ENCODE measurements at places on chromosomes 6 and 20. TPM values are rescaled to one million over a fixed set of nuclear protein-coding genes. Genes with fewer than 3 reads are reported as not detected.

Gene CHRNA4
- not detected for total RNA-seq

Gene AK9
- 6.4 TPM for total RNA-seq

Gene SH3BGRL2
- total RNA-seq: 6.7 TPM

Gene NEDD9
- 0.33 TPM for total RNA-seq

Gene RAB32
- 161 TPM for total RNA-seq

Gene QKI
- 114 TPM for total RNA-seq

Gene ENPP1
- 31.9 TPM for total RNA-seq

Gene FLRT3
- total RNA-seq: 5.6 TPM

Gene HRH3
- total RNA-seq: not detected

Gene HAO1
- not detected for total RNA-seq

Gene PLN
- total RNA-seq: 0.11 TPM

Gene PAK5
- not detected for total RNA-seq

Gene VGLL2
- total RNA-seq: not detected

Gene FNDC11
- 0.66 TPM for total RNA-seq

Gene ADGRF5
- under 0.01 TPM for total RNA-seq

Gene WFDC5
- total RNA-seq: not detected

Gene ARFGEF3
- total RNA-seq: 1.7 TPM

Gene CASS4
- total RNA-seq: 0.77 TPM

Gene EDN1
- total RNA-seq: 1.3 TPM

Gene LBP
- total RNA-seq: not detected

Gene CARMIL1
- total RNA-seq: 10.2 TPM

Gene SLC52A3
- not detected for total RNA-seq

Gene SNX21
- 58.0 TPM for total RNA-seq

Gene F13A1
- total RNA-seq: under 0.01 TPM

Gene PPP1R3D
- total RNA-seq: 6.6 TPM

Gene PPIL1
- 34.7 TPM for total RNA-seq

Gene CLIC5
- total RNA-seq: not detected

Gene DUSP15
- not detected for total RNA-seq

Gene RNF182
- total RNA-seq: 1.8 TPM

Gene TRIM15
- not detected for total RNA-seq

Gene SLA2
- not detected for total RNA-seq

Gene EPHA7
- total RNA-seq: 1.00 TPM

Gene ADGB
- total RNA-seq: not detected

Gene BNIP5
- total RNA-seq: not detected

Gene TRPC4AP
- total RNA-seq: 77.4 TPM

Gene SLC22A3
- total RNA-seq: 2.9 TPM

Gene IRAK1BP1
- total RNA-seq: 5.4 TPM

Gene CST2
- not detected for total RNA-seq

Gene LRFN2
- not detected for total RNA-seq

Gene C20orf144
- total RNA-seq: 0.11 TPM

Gene BMP6
- total RNA-seq: 3.7 TPM

Gene RNF217
- total RNA-seq: 13.4 TPM

Gene ZNF831
- not detected for total RNA-seq

Gene SUMO4
- 1.00 TPM for total RNA-seq

Gene MOG
- total RNA-seq: not detected

Gene MAS1L
- not detected for total RNA-seq

Gene LKAAEAR1
- not detected for total RNA-seq

Gene GGTLC1
- not detected for total RNA-seq

Gene EEF1A2
- 0.33 TPM for total RNA-seq

Gene HLA-DMB
- total RNA-seq: not detected

Gene SLC17A9
- 16.6 TPM for total RNA-seq

Gene OPRM1
- not detected for total RNA-seq

Gene TPBG
- 93.1 TPM for total RNA-seq

Gene SRSF6
- total RNA-seq: 55.3 TPM

Gene INSM1
- total RNA-seq: not detected

Gene ZBTB46
- 16.7 TPM for total RNA-seq

Gene SCRT2
- total RNA-seq: not detected

Gene GMPR
- 8.1 TPM for total RNA-seq
